ENCODE measurements at places on chromosomes 13 and 19.

- DNase-seq: no peak
These were observed 684.7 kb upstream of the SLITRK5 start for GRCh38 chr13:86986448-86986847.

DNA sequence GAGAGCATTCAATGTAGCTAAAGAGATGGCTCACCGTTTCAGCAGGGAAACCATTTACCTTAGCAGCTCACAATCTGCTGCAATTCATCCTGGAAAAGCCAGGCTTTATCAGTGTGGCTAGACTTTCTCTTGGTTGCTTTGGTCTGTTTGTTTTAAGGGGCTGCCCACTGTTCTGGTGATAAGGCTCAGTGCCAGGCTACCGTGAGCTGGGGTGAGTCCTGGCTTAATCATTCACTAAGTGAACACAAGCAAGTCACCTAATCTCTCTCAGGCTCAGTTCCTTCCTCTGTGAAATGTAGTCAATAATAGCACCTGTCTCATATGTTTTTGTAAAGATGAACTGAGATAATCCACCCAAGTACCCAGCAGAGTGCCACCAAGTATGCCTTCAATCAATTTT is 229.0 kb downstream of the TEX29 start:
- no peak for DNase-seq

- no peak for DNase-seq
These were observed 148.8 kb downstream of the TNFRSF19 start for GRCh38 chr13:23718996-23719395.

DNA sequence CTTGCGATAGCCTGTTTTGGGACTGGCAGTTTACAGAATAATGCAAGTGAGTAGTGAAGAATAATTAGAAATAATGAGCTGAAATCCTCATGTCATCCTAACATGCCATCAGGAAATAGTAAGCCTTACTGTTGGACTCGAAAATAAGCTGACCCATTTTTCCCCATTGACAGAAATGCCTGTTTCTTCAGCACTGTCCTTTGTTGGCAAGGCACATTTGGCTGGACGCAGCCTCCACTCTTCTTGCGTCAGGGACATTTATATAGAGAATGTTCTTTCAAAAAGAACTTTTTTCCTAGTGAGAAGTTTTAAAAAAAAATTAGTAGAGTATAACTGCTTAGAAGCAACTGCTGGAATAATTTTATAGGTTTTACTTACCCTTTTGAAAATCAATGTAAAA is 47.1 kb downstream of the ARHGAP35 start:
- no peak for DNase-seq

DNA sequence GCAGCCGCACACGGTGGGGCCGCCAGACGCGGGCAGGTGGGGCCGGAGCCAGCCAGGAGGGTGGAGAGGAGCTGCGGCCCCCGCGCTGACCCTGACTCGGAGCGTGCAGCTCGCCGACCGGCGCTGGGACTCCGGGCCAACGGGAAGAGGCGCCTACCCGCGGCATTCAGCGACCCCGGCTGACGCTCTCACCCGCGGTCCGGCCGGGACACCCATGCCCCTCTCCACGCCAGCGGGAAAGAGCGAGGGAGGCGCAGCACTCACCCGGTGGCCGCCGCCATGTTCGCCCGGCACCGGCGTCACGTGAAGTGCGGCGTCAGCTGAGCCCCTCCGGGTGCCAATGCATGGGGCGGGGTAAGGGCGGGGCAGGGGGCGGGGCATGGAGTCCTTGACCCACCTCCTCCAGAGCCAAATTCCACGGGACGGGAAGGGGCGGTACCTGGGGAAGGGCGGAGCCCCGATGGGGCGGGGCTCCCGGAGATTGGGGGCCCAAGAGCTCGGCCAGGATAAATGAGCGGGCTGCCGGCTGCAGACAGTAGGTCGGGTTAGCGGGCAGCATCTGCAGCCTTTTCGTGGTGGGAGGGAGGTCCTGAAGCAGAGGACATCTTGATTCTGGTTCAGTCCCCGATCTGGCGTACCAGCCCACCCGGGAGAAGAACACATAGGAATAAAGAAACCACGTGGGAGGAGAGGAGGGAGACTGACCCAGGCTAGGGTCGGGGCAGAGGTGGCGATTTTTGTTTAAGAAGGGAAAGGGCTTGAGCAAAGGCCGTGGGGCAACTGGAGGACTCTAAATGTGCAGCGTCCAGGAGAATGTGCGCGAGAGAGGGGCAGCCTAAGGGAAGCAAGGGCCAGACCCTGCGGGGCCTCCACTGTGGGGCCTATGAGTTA is at the start of gene PEPD:
TSS of gene PEPD (minus strand) at position 312 of the 891 bp plus-strand sequence. CDS start at position 281, 31 bp downstream.
- peak; percentile 83 for DNase-seq

DNA sequence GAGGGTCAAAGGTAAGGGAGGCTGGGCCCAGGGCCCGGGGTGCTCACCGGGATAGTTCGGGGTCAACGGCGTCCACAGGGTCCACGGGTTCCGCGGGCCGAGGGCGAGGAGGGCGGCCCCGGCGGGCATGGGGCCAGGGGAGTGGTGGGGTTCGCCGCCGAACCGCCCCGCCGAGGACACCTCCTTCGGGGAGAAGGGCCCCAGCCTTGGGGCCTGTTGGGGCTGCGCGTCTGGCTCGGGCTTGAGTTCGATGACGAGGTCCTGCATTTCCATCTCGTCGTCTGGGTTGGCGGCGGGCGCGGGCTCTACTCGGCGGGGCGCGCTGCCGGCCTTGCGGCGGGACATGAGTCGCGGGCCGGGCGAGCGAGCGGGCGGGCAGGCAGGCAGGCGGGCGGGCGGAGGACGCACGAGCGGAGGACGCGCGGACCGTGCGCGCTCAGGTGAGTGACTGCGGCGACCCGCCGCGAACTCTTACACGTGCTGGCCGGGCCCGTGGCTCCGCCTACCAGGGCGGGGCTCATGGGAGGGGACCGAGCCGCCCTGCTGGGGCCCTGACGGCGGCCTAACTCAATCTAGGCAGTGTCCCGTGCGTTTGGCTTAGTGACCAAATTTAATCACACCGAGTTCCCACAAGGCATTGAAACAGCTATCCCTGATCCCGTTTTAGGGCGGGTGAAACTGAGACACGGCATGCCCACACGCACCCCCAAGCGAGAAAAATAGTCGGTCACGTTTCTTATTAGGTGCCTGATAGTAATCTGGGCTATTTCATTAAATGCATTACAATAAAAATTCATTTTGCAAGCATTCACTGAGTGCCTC is at the start of gene ZNF296:
TSS of gene ZNF296 (minus strand) at position 450 of the 822 bp plus-strand sequence. CDS start at position 345, 105 bp downstream.
- peak; percentile 74 for DNase-seq

GRCh38 chr13:25946321-25946720 is 105.5 kb downstream of the SHISA2 start:
- DNase-seq: no peak

- DNase-seq: no peak
These were observed 1214.1 kb downstream of the DIAPH3 start for GRCh38 chr13:58949646-58950045.

- DNase-seq: no peak
These were observed 702.3 kb downstream of the DIAPH3 start for GRCh38 chr13:59461411-59461810.

DNA sequence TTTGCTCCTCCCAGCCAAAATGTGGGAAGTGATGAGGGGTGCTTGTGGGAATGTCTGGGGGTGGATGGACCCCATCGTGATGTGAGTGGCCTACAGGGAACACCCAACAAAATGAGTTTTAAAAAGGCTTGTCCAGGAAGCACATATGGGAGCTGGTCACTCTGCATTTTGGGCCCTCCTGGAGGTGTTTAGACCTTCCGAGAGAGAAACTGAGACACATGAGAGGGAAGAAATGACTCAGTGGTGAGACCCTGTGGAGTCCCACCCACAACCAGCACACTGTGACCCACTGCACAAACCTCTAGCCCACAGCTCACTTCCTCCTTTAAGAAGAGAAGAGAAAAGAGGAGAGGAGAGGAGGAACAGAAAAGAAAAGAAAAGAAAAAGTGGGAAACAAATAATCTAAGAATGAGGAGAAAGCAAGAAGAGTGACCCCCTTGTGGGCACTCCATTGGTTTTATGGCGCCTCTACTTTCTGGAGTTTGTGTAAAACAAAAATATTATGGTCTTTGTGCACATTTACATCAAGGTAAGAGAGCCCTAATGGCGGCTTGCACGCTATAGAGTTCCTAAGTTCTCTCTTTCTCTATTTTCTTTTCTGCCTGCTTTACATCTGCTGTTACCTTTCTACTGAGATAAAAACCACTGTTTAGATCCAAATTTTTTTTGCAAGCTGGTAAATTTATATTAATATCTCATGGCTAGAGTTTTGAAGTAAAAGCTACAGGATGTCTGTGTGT is 13.3 kb upstream of the LILRB1 start:
- no peak for DNase-seq

DNA sequence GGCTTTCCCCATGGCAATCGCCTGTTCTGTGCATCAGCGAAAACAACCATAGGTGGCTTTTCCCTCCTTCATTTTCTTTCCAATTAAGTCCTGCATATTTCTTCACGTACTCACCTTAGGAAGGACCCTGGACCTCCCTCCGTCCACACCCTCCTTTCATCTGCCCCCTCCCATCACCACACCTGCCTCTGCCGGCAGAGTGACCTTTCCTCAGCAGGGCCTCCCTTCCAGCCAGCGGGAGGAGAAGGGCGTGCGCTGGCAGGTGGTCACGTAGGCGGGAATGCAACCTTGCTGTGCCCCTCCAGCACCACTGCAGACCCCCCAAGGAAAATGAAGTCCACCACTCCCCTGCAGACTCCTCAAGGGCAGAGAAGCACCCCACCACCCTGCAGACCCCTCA is 61.1 kb downstream of the GSX1 start:
- no peak for DNase-seq

DNA sequence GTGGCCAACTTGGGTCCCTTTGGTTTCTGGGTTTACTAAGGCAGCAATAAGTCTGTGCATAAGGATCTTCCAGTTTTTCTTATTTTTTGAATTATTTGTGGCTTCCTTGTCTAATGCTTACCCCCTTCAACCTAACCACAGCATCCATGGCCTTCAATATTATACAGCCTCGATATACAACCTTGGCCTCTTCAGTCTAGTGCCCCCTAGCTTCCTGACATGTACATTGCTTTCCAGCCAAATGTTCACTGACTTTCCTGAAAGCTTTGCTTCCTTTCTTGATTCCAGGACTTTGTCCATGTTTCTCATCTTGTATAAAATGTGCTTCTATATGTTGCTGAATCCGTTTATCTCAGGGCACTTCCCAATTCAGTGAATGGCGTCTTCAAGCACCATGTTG is 310.1 kb downstream of the OLFM4 start:
- no peak for DNase-seq

- no peak for DNase-seq
These were observed 6.0 kb downstream of the ZBTB7A start for GRCh38 chr19:4060621-4061177.

GRCh38 chr13:76944456-76944855 is 3.9 kb upstream of the ACOD1 start:
- DNase-seq: no peak

- no peak for DNase-seq
These were observed 1893.2 kb downstream of the PCDH9 start for GRCh38 chr13:65336916-65337315.

DNA sequence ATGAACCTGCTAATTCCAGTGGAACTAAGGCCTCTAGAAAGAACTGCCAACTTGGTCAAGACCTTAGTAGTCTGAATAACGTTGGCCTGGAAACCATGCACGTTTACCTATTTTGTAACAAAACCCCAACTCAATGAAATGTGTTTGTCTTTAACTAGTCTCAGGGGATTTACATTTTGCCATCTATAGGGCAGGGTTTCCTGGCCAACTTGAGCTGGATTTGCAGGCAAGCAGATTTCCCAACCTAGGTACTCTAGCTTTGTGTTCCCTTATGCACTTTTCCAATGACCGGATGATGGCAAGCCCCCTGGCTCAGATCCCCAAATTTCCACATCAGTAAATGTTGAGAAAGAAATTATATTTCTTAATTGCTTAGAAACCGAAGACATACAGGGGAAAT is 114.5 kb downstream of the IRS2 start:
- no peak for DNase-seq

- DNase-seq: no peak
These were observed 27.3 kb upstream of the GPI start for GRCh38 chr19:34337739-34338138.

GRCh38 chr13:96871469-96871868 is 122.8 kb downstream of the OXGR1 start:
- no peak for DNase-seq

GRCh38 chr19:45344621-45345505 is 4.3 kb downstream of the KLC3 start:
- DNase-seq: no peak

DNA sequence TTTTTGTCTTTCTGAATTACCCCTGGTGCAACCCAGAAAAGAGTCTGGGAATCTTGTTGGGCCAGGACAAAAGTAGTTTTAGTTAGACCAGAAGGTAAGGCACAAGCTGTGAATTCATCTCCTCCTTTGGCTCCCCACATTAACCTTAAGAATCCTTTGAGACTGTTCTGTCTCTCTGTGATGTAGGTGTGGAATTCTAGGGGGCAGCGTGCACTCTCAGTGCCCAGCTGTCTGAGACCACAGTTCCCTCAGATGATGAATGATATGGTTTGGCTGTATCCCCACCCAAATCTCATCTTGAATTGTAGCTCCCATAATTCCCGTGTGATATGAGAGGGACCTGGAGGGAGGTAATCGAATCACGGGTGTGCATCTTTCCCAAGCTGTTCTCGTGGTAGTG is 43.9 kb downstream of the ZNF506 start:
- DNase-seq: no peak

GRCh38 chr13:28120317-28120716 is 18.0 kb upstream of the PAN3 start:
- DNase-seq: no peak

GRCh38 chr19:30310602-30311263 is 61.5 kb upstream of the ZNF536 start:
- DNase-seq: no peak

DNA sequence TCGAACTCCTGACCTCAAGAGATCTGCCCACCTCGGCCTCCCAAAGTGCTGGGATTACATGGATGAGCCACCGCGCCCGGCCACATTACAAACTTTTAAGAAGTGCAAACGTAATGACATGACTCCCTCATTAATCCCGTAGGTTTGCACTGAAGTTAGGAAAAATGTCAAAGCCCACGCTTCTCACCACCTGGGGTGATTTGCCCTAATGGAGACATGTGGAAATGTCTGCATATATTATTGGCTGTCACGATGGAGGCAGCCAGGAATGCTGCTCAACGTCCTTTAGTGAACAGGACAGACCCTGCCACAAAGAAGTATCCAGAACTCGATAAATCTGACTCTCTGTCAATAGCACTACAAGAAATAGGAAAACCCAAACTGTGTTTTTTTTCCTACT is 21.0 kb downstream of the NLRP9 start:
- no peak for DNase-seq

GRCh38 chr13:50993371-50993770 is 83.8 kb downstream of the RNASEH2B start:
- no peak for DNase-seq

GRCh38 chr19:8486661-8487136 is 15.7 kb downstream of the PRAM1 start:
- DNase-seq: no peak

- DNase-seq: no peak
These were observed 222.4 kb downstream of the DACH1 start for GRCh38 chr13:71644579-71644978.

- no peak for DNase-seq
These were observed 1.6 kb upstream of the TPM4 start for GRCh38 chr19:16074488-16075365.

- no peak for DNase-seq
These were observed 33.9 kb upstream of the FLT1 start for GRCh38 chr13:28528848-28529247.

GRCh38 chr13:30821421-30821820 is 84.7 kb upstream of the MEDAG start:
- no peak for DNase-seq
